ENCODE measurements at places on chromosomes 2 and 18.
A peak's percentile ranks its signal among the peaks of the same experiment; 100 is the strongest.

DNA sequence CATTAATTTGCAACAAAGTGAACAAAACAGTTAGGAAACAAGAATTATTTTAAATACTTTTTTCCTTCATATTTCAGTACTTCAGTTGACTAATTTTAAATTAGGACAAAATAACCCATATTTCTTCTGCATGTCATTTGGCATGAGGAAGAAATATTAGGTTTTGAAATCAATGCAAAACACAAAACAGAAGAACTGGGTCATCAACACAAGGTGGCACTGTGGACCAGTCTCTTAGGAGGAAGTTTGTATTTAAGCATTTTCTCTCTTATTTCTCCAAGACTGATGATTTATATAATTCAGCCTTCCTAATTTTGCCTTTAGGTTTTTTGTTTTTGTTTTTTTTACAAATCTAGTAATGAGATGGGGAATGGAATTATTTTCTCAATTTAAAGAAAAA is 352.8 kb upstream of the KCNH7 start:
- peak; percentile 53 for DNase-seq

- DNase-seq: no peak
Observed at GRCh38 chr2:219045937-219046550, 4.7 kb upstream of the CFAP65 start.

- no peak for DNase-seq
Observed at GRCh38 chr18:74172697-74173433, 24.5 kb downstream of the TIMM21 start.

- DNase-seq: no peak
Observed at GRCh38 chr2:28175028-28175427, 217.6 kb upstream of the FOSL2 start.

- peak; percentile 45 for DNase-seq
Observed at GRCh38 chr2:190267302-190267701, 52.3 kb downstream of the HIBCH start.

DNA sequence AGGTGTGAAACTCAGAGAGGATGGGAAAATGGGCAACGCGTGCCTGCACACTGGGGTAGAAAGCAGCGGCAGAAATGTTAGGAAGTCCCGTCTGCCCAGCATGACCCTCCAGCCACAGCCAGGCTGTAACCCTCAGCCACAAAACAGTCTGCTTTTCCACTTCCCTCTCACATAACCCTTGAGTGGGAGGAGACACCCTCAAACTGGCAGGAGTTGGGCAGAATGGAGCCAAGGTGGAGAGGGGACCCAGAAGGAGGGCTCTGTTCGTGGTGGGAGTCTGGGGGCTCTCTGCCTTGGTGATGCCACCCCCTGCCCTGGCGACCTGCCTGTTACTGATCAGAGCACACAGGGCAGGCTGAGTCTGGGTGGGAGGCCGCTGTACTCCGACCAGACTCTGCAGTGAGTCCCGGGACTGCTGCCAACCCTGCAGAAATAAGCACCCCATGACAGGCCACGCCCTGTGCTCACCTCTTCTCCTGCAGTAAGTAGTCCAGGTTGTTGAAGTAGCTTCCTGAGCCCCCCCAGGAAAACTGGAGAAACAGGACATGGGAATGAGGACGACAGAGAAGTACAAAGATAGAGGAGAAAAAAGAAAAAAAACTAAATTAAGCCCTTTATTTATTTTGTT is 16.0 kb downstream of the FAM178B start:
- DNase-seq: no peak

GRCh38 chr2:19538411-19538963 is 180.1 kb upstream of the OSR1 start:
- DNase-seq: peak; percentile 97

DNA sequence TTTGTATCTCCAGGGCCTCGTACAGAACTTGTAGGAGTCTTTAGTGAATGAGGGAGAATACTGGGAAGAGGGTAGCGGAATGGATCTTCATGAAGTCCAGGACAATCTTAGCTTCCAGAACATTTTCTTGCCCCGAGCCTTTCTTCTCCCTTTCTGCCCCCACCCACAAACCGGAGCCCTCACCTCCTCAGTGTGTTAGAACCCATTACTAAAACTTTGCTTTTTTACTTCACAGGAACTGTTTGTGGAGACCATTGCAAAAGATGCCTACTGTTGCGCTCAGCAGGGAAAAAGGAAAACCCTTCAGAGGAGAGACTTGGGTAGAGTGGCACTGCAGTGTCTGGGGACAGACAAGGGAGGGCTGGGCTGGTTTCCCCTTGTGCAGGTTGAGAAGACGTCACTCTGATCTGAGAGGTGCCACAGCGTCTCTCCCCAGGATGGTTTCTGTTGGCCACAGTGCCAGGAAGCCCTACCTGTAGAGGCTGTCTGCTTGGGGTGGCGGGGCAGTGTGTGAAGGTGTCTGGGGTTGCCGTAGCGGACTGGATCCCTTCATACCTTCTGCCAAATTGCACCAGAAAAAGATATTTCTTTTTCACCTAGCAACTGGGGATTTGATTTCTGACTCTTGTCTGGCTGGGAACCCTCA is 786 bp downstream of the POLE4 start:
- no peak for DNase-seq

DNA sequence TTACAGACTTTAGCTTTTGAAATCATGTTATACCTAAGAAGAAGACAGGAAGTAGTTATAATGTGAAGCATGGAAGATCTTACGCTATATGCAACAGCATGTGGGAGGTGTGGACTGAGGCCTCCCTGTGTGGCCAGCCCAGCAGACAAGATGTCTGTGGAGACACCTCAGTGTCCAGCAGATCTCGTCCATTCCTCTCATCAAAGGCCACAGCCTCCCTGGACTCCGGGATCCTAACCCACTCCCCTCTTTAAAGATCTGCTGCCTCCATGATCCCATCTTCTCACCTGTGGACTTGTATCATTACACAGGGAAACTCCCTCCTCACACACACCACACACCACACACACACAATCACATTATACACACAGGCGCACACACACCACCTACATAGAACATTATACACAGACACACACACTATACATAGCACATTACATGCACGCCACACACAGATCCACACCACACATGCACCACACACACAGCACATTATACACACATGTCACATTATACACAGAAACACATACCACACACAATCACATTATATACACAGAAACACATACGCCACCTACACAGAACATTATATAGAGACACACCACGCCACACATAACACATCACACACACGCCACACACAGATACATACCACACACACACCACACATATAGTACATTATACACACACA is 89.5 kb downstream of the PXDN start:
- no peak for DNase-seq

DNA sequence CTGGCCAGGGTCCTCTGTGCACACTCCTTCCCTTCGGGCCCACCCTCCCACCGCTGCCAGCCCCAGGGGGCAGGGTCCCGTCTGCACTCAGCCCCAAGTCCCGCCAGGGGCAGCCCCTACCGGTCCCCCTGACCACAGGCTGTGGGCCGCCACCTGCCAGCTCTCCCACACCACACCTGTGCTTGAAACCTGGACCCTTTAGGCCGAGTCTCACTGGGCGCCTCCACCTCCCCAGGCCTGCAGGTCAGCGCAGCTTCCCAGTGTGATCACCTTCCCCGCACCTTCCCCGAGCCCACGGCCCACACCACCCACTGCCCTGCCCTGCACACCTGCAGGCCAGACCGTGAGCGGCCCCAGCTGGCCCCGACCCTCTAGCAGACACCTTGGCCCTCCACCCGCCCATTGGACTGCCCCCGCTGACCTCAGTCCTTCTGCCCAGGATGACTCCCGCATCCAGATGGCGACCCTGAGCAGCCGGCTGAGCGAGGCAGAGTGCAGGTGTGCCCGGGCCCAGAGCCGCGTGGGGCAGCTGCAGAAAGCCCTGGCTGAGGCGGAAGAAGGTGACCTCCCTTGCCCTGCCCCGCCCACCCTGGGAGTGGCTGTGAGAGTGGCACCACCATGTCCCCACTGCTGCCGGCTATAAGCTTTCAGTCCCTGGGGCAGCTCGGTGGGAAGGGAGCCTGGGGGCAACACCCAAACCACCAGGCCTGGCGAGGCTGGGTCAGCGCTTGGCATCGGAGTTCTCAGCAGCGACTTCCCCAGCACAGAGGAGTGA is 31.3 kb upstream of the SNED1 start:
- no peak for DNase-seq

GRCh38 chr2:43196768-43197587 is 29.4 kb downstream of the ZFP36L2 start:
- no peak for DNase-seq

GRCh38 chr2:216478151-216478550 is 20.5 kb upstream of the RPL37A start:
- DNase-seq: peak; percentile 43

GRCh38 chr2:75800456-75800855 is 89.7 kb upstream of the GCFC2 start:
- DNase-seq: no peak

DNA sequence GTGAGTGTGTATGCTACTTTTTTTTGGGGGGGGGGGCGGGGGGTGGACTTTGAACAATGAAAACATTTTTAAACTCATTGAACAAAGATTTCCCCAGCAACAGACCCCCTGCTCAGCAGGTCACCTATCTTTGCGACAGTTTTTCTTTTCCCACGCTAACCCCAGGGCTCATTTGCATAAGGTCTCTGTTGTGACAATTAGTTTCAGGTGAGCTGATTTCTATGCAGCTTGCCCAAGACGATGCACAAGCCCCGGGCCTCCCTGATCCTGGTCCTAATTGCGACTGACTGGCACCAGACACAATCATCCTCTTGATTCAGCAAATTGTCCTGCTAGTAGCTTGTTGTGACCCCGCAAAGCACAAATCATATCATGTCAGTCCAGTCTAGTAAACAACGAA is 40.3 kb downstream of the ZEB2 start:
- DNase-seq: no peak

DNA sequence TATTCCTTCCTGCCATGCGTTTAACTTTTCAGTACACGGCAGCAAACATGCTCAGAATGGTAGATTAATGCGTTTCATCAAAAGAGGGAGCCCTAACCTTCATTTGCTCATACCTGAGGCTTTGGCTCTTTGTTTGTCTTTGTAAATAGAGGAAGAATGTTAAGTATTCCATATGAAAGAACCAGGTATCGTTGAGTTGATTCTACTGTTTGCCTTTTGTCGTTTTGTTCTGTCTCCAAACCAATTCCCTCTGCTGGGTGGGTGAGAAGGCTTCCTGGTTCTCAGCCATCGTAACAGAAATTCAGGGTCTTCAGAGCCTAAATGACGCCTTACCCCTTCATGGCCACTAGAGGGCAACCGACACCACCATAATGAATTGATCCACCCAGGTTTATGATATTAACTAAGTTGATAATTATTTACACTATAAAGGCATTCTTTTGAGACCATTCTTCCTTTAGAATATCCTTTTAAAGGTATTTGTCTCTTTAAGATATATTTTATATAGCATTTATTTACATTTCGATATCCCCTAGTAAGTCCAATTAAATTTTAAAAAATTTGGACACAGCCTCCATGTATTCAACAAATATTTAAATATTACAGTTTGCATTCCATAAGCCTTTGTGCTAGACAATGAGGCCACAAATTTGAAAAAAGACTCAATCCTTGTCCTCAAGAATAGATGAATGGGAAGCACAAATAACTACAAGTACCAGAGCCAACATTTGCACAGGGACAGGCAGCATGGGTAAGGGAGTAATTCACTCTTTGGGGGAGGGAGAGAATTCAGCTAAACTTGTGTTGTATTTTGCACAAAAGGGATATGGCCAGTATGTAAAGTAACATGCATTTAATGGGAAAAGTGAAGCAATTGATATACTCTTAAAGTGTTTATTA is 48.1 kb downstream of the TIMM21 start:
- DNase-seq: peak; percentile 46

DNA sequence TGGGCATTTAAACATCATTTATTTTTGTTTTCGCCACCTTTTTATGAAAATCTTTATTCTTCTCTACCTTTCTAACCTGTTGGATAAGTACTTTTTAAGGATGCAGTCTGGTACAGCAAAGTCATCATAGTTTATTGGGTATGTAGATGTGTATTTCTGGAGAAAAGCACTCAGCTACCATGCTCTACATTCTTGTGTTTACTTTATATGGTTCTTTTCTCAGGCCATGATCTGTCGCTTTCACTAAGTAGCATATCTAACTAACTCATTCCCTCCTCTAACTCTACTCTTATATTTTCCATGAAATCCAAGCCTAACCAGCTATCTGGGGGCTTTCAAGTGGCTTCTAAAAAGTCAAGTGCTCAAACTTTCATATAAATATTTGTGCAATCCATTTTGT is 25.3 kb upstream of the SETBP1 start:
- no peak for DNase-seq

GRCh38 chr2:43482961-43483360 is 112.9 kb downstream of the THADA start:
- DNase-seq: peak; percentile 58

- peak; percentile 47 for DNase-seq
Observed at GRCh38 chr2:45483997-45484396, 127.1 kb downstream of the SRBD1 start.
